ENCODE measurements at places on chromosomes 5 and 9.

DNA sequence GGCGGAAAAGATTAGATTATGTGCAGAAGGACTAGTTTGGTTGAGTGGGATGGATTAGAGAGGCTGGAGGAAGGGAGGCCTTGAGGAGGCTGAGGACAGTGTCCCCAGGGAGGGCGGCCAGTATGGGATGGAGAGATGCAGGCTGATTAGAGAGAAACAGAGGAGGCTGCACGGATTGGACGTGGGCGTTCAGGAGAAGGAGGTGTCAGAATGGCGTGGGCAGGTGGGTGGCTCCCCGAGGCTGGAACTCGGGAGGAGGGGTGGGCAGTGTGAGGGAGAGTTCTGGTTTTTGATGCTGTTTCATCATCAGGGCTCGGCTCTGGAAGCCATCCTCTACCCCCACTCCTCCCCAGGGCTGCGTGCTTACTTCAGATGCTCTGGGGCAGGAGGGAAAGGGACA, 13.0 kb downstream of the CDHR2 start:
- DNase-seq, result no peak

- DNase-seq, result no peak
Observed at GRCh38 chr5:143213231-143213850, 190.1 kb downstream of the NR3C1 start.

DNA sequence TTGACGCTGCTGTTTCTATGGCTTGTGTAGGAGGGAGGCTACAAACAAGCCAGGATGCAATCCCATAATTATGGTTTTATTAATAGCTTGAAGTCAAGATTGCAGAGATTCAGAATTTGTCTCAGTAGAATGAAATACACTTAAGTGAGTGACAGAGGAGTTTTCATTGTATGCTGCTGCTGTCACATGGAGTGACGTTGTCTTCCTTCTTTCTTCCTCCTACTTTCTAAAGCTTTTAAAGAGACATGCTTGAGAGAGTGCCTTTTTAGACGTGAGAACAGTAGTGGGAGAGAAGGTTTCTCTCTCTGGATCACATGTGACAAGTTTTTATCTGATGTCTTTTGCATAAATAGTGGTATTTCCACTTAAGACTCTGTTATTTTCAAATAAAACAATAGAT, 48.9 kb downstream of the MACIR start:
- DNase-seq, result no peak

DNA sequence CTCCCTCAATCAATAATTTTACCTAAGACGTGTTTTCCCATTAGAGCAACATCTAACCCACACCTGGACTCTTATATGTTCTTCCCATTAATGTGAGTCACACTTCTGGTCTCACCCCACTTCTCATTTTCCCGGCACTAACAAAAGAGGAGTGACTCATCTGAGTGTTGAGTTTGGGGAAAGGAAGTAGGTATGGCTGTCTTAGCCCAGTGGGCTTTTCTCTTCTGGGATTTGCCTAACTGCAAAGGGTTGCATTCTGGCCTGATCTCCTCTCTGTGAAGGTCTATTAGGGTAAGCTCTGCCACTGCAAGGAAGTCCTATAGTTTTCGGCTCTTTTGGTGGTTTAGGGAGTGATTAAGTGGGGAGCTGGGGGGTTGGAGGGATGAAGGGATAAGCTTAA, 195.6 kb downstream of the KIAA0825 start:
- no peak for DNase-seq

DNA sequence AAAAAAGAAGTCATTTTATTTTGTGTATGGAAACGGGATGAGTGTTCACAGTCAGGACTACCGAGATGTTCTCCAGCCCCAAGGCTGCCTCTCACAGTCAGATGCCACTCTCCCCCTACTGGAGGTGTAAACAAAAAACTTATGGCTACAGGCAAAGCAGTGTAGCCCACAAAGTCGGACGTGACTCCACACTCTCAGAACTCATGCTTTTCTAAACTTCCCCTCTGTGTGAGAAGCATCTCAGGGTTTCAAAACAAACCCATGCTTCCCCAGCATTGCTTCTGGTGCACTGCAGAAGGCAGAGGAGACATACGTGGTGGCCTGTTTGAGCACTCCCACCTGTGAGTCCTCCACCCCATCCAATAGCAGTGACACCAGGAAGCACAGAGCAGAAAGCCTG, 580.3 kb downstream of the BNC2 start:
- no peak for DNase-seq

GRCh38 chr5:68644971-68645370, 429.4 kb downstream of the PIK3R1 start:
- DNase-seq, result no peak

DNA sequence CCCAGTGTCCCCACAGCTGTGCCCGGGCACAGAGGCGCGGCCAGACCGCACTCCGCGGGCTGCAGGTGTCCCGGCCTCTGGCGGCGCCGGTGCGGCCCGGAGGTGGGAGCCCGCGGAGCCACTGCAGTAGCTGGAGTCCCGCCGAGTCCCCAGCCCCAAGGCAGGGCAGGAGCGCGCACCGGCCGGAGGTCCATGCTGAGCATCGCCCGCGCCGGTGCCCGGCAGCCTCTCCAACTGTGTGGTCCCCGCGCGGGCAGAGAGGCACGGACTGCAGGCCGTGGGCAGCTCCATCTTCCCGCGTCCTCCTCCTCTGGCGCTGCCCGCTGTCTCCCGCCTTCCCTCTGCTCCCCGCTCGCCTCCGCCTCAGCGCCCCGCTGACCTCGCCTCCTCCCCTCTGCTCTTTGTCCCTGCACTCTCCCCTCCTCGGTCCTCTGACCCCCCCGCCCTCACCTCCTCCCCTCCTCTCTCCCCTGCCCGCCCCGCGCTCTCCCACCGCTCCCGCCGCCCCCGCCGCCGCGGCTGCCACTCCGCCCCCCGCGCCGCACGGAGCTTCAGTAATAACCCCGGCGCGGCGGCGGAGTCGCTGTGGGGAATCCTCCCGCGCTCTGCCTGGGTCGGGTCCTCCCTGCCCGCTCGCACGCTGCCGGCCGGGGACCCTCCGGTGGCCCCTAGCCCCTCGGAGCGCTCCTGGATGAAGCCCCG, at the start of gene ADAMTS16:
TSS of gene ADAMTS16 (plus strand) at position 554 of the 702 bp plus-strand sequence. CDS start at position 692, 138 bp downstream.
- DNase-seq, result no peak

DNA sequence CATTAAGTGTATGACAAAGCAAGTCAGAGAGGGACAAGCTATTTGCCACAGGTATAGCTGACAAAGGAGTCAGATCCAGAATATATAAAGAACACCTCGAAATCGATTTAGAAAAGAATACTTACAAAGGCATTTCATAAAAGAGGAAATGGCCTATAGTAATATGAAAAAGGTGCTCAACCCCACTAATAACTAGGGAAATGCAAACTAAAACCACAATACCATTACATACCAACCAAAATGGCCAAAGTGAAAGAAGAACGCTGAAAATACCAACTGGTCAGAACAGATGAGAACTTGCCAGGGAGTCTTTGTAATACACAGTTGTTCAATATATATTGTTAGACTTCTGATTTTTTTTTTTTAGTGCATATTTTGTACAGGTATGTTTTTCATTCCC, 152.9 kb downstream of the CDC42SE2 start:
- DNase-seq, result no peak

DNA sequence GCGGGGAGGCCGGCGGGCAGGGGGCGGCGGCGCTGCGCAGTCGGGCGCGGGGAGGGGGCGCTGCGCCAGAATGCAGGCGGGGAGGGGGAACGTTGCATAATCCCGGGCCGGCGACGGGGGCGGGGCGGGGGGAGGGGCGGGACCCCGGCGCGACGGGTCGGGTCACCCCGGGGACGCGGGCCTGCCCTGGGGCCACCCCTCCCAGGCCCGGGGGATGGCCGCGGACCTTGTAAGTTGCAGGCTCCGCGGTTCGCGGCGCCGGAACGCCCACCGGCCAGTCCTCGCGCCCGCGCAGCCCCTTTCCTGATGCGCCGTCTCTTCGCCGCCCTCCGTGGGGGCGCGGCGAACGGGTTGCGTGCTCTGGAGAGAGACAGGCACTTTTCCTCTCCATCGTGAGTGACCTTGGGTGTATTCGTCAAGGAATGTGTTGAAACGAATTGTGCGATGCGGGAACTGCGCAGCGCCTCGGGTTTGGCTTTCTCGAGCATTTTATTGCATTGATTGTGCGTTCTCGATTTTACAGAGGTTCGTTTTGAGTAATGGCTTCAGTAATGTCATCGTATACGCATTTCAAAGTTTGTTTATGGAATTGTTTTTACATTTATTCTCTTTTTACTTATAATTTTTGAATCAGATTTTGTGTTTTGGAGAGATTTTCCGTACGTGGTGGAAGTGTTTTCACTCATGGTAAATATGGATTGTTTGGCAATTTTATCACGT, 802 bp downstream of the SPIN1 start:
- peak; percentile 54 for DNase-seq

DNA sequence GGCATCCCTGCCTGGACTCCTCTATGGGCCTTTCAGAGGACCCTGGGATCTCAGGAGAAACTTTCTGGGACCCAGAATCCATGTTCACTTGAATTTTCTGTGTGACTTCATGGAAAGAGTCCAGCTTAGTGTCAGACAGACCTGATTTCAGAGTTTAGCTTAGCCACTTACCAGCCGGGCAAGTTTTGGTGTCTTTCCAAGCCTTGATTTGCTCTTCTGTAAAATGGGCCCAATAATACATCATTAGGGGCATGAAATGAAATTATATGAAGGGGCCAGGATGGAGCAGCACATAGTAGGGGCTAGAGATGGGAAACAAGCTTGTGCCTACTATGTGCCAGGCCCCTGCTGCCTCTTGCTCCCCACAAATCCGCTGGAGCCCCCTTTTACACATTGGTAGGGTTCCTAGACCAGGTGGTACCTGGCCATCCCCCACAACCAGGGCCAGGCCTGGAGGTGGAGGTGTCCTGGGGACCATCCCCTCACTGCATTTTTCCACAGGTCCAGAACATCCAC, 33.2 kb upstream of the RPL26L1 start:
- no peak for DNase-seq

DNA sequence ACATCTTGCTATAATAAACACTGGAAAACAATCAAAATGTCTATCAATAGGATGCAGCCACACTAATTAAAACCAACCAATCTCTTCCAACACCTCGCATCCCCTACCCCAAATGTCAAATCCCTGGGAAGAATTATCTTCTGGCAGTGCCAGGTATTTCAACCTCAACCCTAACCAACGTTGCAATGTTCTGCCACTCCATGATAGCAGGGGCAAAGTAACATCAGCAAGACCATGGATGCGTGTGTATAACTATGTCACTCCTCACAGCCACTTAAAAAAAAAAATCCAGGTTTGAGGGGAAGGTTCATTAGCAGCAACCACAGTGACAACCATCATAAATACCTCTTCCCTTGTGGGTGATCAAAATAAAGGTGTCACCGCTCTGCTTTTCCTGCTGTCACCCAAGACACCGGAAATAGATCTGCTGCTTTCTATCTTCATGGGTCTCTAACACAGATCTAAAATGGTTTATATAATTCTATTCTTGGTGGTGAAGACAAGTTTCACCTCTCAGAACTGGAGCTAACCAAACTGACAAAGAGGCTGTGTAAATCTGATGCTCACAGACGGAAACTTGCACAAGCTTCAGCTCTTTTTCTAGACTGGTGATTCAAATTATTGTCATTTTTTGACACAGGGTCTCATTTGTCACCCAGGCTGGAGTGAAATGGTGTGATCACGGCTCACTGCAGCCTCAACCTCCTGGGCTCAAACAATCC, 9.9 kb downstream of the HSPA9 start:
- DNase-seq, result no peak

GRCh38 chr5:35886381-35886780, 29.7 kb downstream of the IL7R start:
- DNase-seq, result no peak

DNA sequence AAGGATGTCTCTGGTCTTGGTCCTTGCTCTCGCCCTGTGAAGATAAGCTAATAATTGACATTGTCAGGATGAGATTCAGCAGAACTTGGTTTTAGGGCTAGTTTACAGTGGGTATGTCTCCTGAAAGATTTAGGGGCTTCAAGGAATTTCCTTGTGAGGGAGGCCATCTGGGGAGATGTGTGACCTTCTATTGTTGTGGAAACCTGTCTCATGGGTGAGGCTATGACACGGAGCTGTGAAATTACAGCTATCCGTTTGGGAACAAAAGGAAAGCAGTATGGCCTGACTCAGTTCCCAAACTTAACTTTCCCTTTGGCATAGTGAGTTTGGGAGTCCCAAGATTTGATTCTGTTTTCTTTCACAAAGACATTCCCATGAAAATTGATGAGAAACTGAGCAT, 142.0 kb downstream of the PARP8 start:
- DNase-seq, result no peak

- DNase-seq, result no peak
Observed at GRCh38 chr9:126756876-126757415, 47.9 kb upstream of the ZBTB43 start.

GRCh38 chr5:23629396-23629795, 122.0 kb downstream of the PRDM9 start:
- DNase-seq, result no peak

DNA sequence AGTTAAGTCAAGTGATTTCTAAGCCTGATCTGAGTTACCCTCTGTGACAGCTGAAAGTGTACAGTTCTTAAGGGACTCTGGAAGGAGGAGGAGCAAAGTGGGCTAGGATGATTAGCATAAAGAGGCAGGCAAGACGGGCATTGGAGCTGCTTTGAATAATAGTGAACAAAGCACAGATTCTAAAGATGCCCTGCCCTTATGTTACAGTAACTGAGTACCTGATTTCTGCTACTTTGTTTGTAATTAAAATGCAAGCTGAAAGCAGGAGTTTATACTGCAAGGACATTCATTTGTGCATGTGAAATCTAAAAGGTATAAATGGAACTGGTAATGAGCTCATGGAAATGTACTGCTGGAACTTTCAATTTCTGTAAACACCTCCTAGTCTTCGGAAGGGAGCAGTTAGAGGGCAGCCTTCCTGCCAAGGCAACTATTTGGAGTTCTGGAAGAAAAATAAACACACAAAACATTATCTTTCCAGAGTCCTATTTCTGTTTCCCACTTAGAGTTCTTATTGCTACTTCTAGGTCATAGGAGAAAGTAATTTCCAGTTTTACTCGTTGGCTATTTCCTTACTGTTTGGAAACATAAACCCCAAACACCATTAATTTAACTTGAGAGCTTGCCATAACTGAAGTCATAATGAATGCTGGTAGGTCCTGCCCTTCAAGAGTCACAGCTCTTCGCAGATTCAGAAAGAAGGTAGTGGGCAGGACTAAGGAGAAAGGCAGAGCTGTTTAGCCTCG, at the start of gene RANBP3L:
TSS of gene RANBP3L (minus strand) at position 45 of the 746 bp plus-strand sequence. CDS start 486 bp downstream, outside the sequence.
- DNase-seq, result no peak

DNA sequence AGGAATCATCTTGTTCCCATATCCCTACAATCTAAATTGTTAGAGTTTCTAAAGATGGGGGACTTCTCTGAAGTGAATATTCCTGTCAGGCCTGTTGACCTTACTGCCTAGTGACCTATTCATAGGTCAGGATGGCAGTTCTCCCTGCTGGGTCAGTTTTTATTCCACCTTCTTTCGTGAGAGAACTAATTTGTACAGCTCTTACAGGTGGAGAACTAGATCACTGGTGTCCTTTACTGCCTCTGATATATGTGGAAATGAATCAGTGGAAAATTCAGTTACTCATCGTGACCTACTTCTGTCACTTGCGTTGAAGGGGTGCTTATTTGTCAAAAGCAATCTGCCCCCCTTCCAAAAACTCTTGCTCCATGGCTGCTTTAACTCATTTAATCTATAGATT, 164.9 kb downstream of the CD180 start:
- DNase-seq, result no peak
